ENCODE measurements at places on chromosomes 7 and 10. TPM values are rescaled to one million over a fixed set of nuclear protein-coding genes. Genes with fewer than 3 reads are reported as not detected.

KAZALD1 gene
- total RNA-seq: 1.6 TPM

TEX47 gene
- not detected for total RNA-seq

HECW1 gene
- not detected for total RNA-seq

LRCH4 gene
- 25.4 TPM for total RNA-seq

DNAJB9 gene
- total RNA-seq: 55.8 TPM

MRPS17 gene
- total RNA-seq: 8.8 TPM

DNA sequence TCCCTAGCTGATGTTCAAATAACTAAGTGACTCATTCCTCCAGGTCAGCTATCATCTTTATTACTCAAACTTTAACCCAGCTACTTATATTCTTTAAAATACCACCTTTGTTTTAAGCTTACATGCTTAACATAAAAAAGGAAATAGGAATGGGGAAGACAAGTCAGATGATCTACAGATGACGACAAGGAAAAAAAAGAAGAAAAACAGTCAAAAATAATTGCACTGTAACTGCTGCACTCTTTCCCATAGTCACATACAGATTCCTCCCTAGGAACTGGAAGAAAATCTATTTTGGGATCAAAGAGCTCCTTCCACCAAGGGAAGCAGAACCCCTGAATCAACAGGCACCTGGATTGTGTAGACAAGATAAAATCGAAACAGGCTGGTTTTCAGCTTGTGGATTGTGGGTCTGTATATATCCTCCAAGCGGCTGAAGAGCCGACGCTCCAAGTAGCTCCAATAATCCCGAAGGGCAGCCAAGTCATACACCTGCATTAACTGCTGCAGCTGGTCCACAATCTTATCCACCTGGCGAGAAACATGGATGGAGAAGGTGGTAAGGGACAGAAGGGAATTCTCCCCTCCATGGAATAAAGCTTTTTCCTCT is 2.0 kb downstream of the WDR91 start:
- no peak overlapping the region for H3K4me3 ChIP-seq
- H3K4me1 ChIP-seq: peaks cover 57% of the 10 kb centered on the region
- DNase-seq: peak; percentile 47
- H3K27ac ChIP-seq: peak overlapping the region; percentile 70
- no peaks in the 10 kb centered on the region for H3K27me3 ChIP-seq

- no peak for DNase-seq
- H3K27me3 ChIP-seq: no peaks in the 10 kb centered on the region
- H3K36me3 ChIP-seq: no peaks in the 10 kb centered on the region
- no peak overlapping the region for H3K4me3 ChIP-seq
- no peaks in the 10 kb centered on the region for H3K4me1 ChIP-seq
- H3K27ac ChIP-seq: no peak overlapping the region
Observed at GRCh38 chr7:118109607-118110006, 74.4 kb upstream of the LSM8 start.

DNA sequence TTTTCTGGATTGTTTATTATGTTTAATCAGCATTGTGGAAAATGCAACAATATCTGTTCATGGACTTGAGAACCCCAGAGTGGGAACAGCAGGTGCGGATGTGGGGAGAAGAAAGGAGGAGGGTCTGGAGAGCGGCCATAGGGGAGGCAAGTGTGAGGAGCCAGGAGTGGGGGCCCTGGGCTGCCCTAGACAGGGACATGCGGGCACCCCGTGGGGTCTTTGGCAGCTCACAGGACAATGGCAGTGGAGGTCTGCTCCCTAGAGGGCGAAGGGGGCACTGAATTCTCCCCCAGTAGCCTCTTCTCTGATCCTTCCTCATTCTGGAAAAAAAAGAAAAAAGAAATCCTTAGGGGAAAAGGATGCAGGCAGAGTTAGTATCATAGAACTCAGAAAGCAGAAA is 8.9 kb downstream of the TMEM176B start:
- H3K36me3 ChIP-seq: no peaks in the 10 kb centered on the region
- peaks cover 13% of the 10 kb centered on the region for H3K4me1 ChIP-seq
- H3K27ac ChIP-seq: no peak overlapping the region

DNA sequence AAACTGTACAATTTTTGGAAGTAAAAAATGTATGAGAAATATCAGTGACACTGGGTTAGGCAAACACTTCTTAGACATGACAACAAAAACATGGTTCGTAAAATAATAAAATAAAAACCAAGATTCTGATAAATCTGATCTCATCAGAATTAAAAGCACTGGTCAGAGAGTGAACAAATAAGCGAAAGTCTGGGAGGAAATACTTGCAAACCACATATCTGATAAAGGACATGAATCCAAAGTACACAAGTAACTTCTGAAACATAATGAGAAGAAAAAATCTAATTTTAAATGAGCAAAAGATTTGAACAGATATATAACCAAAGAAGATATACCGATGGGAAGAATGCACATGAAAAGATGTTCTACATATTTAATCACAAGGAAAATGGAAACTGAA is 91.5 kb downstream of the RTKN2 start:
- no peak for DNase-seq
- H3K4me3 ChIP-seq: no peak overlapping the region
- H3K27ac ChIP-seq: no peak overlapping the region
- no peaks in the 10 kb centered on the region for H3K4me1 ChIP-seq
- H3K27me3 ChIP-seq: no peaks in the 10 kb centered on the region

DNA sequence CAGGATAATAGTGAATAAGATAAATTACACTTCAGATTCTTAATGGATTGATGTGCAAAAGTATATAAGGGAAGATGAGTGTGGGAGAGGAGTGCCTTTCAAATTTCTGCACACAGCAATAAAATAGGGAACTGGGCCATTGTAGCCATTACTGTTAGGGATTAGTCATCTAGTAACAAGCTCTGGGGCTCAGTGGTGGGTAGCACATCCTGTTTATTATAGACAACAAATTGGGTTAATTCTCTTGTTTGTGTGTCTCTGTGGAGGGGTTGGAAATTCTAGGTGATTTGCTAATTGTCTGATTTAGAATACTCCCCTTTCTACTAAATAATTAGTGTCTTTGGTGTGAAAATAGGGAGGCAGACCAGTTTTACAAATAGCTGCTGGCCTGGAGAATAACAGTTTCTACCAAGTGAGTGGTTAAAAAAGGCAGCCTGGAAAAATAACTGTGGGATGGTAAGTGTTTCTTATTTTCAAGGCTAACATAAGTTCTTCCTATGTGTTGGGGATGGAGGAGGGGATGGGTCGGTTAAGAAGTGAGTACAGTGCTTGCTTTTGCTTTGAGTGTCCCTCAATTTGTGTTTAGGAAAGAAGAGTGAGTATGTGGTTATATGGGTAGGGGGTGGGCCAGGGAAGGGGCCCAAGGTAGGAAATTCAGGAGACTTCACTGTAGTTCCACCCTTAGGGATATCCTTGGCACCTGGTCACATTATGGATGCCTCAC is 43.3 kb upstream of the TMEM248 start:
- H3K4me3 ChIP-seq: no peak overlapping the region
- DNase-seq: no peak
- H3K36me3 ChIP-seq: no peaks in the 10 kb centered on the region
- H3K4me1 ChIP-seq: no peaks in the 10 kb centered on the region
- no peak overlapping the region for H3K27ac ChIP-seq
- H3K27me3 ChIP-seq: no peaks in the 10 kb centered on the region

DNA sequence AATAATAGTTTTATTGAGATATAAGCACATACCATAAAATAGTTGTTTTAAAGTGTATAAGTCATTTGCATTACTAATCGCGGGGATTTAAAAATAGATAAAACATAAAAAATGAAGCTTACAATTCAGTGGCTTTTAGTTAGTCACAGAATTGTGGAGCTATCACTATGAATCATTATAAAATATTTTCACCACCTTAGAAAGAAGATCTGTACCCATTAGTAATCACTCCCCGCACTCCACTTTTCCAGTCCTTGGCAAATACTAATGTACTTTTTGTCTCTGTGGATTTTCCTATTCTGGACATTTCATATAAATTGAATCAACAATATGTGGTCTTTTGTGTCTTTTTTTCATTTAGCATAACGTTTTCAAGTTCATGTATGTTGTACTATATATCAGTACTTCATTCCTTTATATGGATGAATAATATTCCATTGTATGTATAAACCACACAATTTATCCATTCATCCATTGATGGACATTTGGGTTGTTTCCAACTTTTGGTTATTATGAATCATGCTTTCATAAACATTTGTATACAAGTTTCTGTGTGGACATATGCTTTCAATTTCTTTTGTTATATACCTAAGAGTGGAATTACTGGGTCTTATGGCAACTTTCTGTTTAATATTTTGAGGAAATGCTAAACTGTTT is 162.5 kb downstream of the MAGI2 start:
- no peak for DNase-seq
- H3K27me3 ChIP-seq: no peaks in the 10 kb centered on the region
- no peak overlapping the region for H3K4me3 ChIP-seq
- no peaks in the 10 kb centered on the region for H3K36me3 ChIP-seq

DNA sequence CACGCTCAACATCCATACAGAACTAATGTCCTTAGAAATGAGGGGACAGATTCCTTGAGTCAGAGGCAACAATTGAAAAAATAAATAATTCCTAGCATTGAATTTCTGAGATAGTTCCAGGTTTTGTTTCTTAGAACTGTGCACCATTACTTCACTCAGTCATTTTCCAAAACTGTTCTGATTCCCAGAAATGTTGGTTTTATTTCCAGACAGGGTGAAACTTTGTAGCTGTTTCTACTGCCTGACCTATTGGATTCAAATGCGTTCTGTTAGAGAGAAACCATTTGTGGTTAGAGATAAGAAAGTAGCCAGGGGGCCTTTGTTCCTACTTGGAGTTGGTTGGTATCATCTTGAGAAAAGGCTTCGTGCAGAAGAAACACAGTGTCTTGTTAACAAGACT is 8.1 kb upstream of the DEPP1 start:
- H3K27ac ChIP-seq: no peak overlapping the region
- no peak for DNase-seq
- H3K27me3 ChIP-seq: no peaks in the 10 kb centered on the region
- peaks cover 77% of the 10 kb centered on the region for H3K4me1 ChIP-seq
- H3K4me3 ChIP-seq: no peak overlapping the region

GRCh38 chr10:86261941-86262687 is 104.5 kb downstream of the GRID1 start:
- DNase-seq: peak; percentile 25
- no peaks in the 10 kb centered on the region for H3K36me3 ChIP-seq
- H3K4me3 ChIP-seq: no peak overlapping the region
- H3K27me3 ChIP-seq: no peaks in the 10 kb centered on the region

DNA sequence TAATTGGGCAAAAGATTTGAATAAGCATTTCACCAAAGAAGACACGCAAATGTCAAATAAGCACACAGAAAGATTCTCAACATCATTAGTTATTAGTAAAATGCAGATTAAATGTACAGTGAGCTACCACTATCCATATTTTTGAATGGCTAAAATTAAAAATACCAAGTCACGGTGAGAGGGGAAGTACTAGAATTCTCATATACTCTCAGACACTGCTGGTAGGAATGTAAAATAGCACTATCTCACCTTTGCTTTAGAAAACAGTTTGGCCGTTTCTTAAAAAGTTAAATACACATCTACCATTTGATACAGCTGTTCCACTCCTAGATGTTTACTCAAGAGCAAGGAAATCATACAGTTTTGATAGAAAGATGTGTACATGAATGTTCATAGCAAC is 115.8 kb upstream of the CELF2 start:
- H3K27me3 ChIP-seq: no peaks in the 10 kb centered on the region
- no peak overlapping the region for H3K27ac ChIP-seq
- no peaks in the 10 kb centered on the region for H3K36me3 ChIP-seq
- H3K4me1 ChIP-seq: no peaks in the 10 kb centered on the region
- DNase-seq: no peak

DNA sequence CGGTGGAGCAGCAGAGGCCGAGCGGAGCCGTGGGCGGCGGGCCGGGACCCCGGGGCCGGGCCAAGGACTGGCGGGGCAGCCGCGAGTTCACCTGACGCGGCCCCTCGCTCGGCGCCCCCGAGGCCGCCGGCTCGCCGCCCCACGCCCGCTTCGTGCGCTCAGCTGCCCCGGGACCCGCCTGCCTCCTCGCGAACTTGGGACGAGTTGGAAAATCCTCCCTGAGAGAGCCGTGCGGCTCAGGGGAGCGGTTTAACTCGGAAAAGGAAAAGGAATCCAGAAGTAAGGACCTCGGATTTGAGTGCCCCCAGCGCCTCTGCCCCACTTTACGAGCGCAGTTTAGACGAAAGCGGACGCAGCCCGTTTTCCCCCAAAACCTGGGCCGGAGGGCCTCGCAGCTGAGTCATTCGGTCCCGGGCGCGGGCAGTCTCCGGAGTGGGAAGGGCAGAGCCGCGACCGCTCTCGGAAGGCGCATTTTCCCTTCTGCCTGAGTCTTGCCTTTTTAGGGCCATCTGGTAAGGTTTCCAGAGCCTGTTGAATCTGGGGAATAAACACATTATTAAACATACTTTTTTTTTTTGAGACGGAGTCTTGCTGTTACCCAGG is 744 bp downstream of the CREM start:
- peak; percentile 64 for DNase-seq
- H3K36me3 ChIP-seq: no peaks in the 10 kb centered on the region
- H3K4me3 ChIP-seq: peak overlapping the region; percentile 83
- H3K27ac ChIP-seq: peak overlapping the region; percentile 99
- H3K4me1 ChIP-seq: peaks cover 40% of the 10 kb centered on the region

DNA sequence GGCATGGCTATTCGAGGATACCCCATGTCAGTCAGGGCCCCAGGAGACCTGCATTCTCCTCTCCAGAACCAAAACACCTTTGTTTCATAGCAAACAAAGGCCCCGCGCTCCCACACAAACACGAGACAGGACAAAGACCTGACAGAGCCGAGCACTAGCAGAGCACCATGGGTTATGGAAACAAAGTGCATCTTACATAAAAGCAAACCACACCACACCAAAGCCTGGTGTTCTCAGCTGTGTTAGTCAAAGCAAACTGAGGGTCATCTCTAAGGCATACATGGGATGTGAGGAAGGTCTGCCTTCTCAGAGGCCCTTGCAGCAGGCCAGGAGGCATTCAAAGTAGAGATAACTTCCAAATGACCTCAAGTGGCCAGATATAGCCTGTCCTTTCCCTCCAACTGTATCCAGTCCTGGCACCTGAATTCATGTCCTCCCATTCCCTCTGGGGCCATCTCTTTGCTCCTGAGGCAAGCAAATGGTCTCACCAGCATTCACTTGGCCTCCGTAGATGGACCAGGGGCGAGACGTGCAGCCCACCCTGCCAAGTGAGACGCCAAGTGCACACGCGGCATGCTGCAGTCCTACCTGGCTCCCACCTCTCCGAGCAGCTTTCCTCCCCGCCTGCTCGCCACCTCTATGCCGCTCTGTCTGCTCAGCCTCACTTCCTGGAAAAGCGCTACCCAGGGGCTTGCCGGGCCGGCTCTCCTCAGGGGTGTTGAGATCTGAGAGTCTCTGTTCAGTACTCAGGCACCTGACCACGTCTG is 45.3 kb upstream of the PDLIM1 start:
- no peak for DNase-seq
- no peak overlapping the region for H3K4me3 ChIP-seq
- no peak overlapping the region for H3K27ac ChIP-seq
- peaks cover 3% of the 10 kb centered on the region for H3K36me3 ChIP-seq
- H3K27me3 ChIP-seq: no peaks in the 10 kb centered on the region

- no peak overlapping the region for H3K4me3 ChIP-seq
- H3K4me1 ChIP-seq: peaks cover 25% of the 10 kb centered on the region
- no peaks in the 10 kb centered on the region for H3K27me3 ChIP-seq
- H3K27ac ChIP-seq: no peak overlapping the region
Observed at GRCh38 chr7:107972941-107973376, 30.0 kb downstream of the LAMB1 start.
